ENCODE measurements at places on chromosomes 1 and 21.

- DNase-seq = no peak
These were observed 491.0 kb downstream of the MATN1 start for GRCh38 chr1:30232288-30232899.

- no peak for DNase-seq
These were observed 57.9 kb upstream of the KCNE2 start for GRCh38 chr21:34305605-34306604.

GRCh38 chr1:26824731-26825130, 1.8 kb upstream of the ZDHHC18 start:
- DNase-seq = no peak

- DNase-seq = no peak
These were observed 7.4 kb downstream of the ARHGEF16 start for GRCh38 chr1:3461934-3462275.

DNA sequence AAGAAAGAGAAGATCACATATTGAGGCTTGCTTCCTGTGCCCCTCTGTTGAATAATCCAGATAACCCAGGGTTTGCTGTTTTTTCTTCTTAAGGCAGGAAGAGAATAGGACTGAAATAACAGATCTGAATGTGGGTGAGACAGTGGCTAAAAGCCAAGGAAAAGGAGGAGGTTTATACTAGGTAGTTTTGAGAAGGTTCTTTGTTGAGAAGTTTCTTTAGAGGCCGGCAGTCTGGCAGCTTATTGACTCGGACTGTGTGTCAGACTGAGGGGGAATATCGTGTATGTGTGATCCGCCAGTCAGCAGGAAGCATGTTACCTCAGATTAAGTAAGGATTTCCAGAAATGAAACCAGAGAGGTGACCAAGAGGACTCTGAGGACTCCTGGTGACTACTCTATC, 119.8 kb downstream of the PLA2G4A start:
- no peak for DNase-seq

All from fibroblast of the conjunctiva (primary cell).